Mesenteric fat pad (tissue), 1 donor: ENCODE measurements at places on chromosomes 6 and 20. TPM values are rescaled to one million over a fixed set of nuclear protein-coding genes. Genes with fewer than 3 reads are reported as not detected.

DNA sequence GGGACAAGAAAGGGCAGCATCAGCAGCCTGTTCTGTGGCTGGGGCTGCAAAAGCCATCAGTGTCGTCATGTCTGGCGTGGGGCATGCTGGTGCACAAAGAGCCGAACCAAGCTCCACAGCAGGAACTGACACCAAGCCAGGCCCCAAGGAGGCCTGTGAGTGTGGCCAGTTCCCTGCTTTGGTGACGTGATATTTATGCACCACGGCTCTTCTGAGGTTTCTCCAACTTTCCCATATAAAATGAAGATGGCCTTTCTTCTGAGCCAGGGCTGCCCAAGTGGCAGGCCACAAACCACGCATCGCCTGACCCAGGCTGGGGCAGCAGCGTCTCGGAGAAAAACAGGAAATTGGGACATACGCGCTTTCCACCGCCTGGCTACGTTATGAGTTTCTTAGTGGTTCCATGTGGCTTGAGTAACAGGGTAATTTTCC is 109.9 kb downstream of the RIN2 start:
- no peak for DNase-seq

DNA sequence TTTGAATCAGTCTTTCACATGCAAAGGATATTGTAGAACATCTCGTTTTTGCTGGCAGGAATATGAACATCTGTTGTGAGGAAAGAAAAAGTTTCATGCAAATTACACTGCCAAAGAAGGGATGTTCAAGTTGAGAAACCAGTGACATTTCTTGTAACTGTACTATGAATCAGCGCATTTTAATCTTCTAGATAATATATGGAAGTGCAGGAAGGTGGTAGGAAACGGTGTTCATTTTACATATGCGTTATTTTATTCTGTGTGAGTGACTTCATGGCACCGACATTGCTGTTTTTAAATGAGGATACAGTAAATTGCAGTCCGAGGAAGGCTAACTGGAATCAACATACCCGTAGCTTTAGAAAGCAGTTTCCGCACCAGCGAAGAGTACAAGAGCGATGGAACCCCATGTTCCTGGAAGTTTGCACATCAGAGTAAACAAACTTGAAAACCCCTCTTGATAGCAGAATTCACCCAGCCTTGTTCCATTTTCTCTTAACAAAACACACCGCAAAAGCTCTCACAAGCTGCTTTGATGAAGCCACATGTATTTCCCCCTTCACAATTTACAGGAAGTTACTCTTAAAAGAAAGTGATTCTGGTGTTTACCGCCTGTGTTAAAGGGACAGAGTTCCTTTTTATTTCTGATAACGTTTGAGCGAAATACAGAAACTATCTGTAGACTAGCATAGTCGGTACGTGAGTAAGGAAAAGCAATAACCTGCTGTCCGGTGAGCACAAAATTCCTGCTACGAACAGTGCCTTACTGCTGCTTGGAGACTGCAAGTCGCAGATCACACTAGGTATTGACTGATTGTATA is 11.5 kb downstream of the PRDM1 start:
- no peak for DNase-seq

- DNase-seq = no peak
Observed at GRCh38 chr6:14333556-14334305, 216.2 kb downstream of the CD83 start.

GRCh38 chr6:39416728-39417127 is 94.2 kb upstream of the KCNK16 start:
- DNase-seq = no peak

Gene OLIG3
- total RNA-seq = not detected

GRCh38 chr20:20593447-20594170 is 118.8 kb downstream of the RALGAPA2 start:
- DNase-seq = no peak

- no peak for DNase-seq
Observed at GRCh38 chr20:17885544-17885943, 83.0 kb downstream of the SNX5 start.

- no peak for DNase-seq
Observed at GRCh38 chr6:136146130-136146529, 104.0 kb downstream of the MTFR2 start.

DNA sequence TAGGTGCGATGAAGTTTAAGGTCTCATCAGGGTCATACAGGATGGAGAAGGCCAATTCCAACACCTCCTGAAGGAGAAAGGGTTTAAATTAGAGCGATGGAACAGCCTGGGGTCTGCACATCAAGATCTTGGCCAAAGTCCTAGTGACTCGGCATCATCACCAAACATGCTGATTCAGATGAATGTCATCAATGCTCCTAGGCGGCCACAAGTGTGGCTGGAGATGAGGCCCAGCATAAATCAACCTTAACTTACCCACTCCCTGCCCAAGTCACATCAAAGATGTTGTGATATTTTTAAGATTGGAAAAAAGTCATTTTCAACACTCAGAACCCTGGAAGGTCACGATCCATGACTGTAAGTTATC is 37.5 kb downstream of the ELMO2 start:
- DNase-seq = no peak

DNA sequence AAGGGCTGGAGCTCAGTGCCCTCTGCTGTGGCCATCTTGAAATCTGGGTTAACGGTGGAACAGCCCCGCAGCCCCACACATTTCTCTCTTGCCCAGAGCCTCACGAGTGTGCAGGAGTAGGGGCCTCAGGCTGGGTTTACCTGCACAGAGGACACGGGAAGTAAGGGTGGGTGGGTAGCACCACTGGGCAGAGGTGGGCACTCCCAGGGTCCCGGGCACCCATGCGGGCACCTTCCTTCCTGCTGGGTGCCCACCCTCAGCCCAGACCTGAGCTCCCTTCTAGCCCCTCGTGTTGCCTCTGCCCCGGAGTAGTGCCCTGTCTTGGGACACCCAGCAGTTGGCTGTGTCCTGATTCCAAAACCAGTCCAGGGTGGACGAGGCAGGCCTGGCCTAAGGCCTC is 11.2 kb downstream of the COL9A3 start:
- no peak for DNase-seq

Gene ALDH5A1
- 11.5 TPM for total RNA-seq

Gene OPRL1
- 1.3 TPM for total RNA-seq

- no peak for DNase-seq
Observed at GRCh38 chr6:25555188-25555587, 96.8 kb upstream of the SCGN start.

Gene ECT2L
- not detected for total RNA-seq

DNA sequence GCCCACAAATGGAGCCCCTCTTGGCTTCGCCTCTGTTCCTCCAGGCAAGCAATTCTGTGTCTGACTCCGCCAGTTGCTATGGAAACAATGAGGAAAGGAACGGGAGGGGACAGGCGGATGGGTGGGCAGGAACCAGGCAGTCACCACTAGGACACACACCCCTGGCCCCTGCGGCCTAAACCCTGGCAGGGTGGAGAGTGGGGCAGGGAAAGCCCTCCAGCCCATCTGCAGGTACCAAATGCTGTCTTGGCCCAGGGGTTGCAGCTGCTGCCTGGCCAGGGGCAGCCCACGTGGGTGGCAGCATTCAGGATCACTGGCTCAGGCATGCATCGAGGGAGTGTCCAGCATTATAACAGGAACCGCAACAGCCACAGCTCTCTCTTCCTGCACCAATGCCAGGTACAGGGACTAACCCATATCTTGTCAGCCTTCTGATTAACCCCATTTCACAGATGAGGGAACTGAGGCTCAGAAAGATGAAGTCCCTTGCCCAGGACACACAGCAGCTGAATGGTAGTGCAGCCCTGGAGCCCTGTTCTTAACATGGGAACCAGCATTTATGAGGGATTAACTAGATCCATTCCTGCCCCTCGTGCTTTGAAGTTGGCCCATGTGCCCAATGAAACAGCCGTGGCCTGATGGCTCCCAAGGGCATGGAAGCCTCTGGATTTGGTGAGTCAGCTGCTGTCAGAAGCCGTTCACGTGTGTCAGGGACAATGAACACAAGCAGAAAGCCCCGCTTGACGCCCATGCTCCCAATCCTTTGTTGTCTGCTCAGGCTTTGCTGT is 66.3 kb downstream of the NOL4L start:
- DNase-seq = no peak

DNA sequence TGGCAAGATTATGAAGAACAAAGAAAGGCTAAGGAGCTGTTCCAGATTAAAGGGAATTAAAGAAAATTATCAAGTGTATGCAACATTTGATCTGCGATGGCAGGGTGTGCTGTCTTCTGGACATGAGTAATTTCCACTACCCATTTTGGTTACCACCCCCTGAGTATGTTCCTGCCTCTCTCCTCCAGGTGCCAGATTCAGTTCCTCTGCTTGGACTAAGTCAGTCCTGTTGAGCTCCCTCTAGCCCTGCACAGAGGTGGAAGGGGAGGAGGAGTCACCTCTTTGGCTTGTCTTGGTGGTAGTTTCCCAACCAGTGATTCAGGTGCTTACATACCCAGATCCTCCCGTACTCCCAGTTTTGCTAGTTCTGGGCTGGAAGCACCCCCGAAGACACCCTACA is 22.2 kb upstream of the SNRPB2 start:
- DNase-seq = no peak

Gene ZCCHC3
- total RNA-seq = 9.1 TPM

GRCh38 chr6:113425977-113426660 is 431.0 kb upstream of the MARCKS start:
- DNase-seq = no peak

GRCh38 chr6:79699606-79700005 is 68.5 kb downstream of the SH3BGRL2 start:
- DNase-seq = no peak

DNA sequence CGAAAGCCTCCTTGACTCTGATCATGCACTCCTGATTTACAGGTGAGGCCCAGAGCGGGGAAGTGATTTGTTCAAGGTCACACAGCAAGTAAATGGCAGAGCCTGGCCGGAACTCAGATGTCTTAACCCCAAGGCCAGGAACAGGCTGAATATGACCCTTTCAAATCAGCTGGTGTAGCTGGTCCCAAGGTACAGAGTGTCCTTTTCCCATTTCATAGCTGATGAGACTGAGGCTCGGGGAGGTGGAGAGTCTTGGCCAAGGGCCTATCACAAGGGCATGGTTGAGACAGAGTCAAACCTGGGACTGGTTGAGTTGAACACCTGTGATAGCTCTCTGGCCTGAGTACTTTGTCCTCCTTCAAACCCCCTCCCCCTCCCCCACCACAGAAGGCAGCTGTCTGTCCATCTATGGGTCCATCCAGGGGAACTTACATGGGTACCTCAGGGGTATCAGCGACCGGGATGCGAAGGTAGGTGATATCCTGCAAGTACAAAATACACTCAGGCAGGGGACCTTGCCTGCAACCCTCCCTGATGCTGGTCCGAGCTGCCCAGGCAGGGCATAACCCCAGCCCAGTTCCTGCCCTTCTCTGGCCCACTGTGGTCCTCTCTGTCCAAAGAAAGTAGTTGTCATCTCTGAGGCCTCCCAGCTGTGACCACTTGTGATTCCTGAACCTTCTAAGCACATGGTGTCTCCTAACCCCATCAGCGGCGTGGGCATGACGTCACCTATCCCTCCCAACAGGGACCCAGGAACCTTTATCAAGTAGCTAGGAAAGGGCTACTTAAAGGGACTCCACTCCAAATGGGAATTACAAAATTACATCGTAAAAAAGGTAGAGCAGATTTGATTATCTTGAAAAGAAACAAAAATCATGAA is 5.6 kb downstream of the DUSP15 start:
- peak; percentile 72 for DNase-seq

DNA sequence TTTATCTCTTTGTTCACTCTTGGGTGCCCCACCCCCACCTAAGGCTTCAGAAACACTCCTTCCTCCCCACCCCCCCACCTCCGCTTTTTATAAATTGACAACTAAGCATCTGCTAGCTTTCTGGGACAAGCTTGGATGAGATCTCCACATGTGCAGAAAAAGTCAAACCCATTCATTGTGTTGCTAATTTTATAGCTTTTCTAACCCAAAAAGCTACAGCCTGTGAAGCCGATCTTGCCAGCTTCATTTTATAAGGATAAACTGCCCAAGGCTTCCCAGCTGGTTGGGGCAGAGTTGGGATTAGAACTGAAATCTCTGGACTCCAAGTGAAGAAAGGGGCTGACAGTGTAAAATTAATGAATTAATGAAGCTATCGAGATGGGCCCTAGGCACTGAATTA is 24.1 kb downstream of the BPIFB4 start:
- no peak for DNase-seq

Gene FAM162B
- total RNA-seq = 5.1 TPM

DNA sequence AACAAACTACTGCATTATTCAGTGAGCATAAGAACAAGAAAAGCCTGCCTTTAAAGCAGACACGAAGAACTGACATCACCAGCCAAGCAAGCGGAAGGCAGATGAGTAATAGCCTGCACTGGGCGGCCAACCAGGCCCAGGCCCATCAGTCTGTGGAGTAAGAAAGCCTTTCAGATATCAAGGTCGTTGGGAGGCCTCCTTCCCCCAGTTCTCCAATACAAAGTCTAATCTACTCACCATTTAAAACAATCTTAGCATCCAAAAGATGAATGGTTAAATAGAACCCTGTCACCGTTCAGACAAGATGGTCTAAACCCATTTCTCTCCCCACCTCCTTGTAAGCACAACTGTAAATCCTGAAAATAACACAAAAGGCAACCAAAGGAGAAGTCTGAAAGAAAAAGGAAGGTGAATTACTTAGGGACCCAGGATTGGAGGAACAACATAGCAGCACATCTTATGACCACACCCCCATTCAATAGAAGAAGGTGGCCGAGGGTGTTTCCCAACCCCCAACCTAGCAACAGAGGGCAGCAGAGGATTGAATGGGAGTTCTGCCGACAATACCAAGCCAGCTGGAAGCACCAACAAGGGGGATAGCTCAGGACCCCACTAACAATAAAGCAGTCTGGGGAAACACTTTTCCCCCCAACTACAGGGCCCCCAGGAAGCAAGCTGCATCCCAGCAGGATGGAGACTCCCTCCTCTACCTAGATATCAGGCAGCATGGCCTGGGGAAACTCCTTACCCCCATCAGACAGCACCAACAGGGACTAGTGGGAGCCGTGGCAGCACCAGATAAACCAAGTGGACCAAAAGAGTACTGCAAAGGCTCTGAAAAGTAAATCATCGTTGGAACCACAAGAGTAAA is 67.9 kb downstream of the ZHX3 start:
- DNase-seq = no peak

- DNase-seq = no peak
Observed at GRCh38 chr20:8321001-8321400, 188.9 kb downstream of the PLCB1 start.

Gene FILIP1
- 8.1 TPM for total RNA-seq

- no peak for DNase-seq
Observed at GRCh38 chr6:34130862-34131261, 15.0 kb downstream of the GRM4 start.

DNA sequence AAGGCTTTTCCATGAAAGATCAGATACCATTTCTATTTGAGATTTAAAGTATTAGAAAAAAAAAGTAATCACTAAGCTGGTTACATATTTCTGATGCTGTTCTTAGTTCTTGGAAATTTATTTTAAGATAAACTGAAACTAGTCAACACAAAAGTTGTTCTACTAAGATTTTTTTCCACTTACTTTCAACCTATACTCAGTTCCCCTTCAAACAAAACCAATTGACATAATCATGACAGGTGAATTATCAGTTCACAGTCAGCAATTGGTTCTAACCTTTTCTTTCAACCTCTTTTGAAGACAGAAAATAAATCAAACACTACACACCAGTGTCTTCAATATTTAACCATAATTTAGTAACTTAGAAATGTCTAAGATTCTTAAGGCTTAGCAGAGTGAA is 228.7 kb downstream of the KHDRBS2 start:
- no peak for DNase-seq

GRCh38 chr20:41786158-41786557 is 168.0 kb upstream of the CHD6 start:
- no peak for DNase-seq
